ENCODE measurements at places on chromosomes 6 and 20.
A peak's percentile ranks its signal among the peaks of the same experiment; 100 is the strongest.

- DNase-seq = no peak
These were observed 44.6 kb downstream of the GPR63 start for GRCh38 chr6:96792561-96793190.

- peak; percentile 36 for DNase-seq
These were observed 92.6 kb downstream of the RNGTT start for GRCh38 chr6:88870717-88871330.

GRCh38 chr6:56491606-56492328 is 150.9 kb downstream of the DST start:
- no peak for DNase-seq

DNA sequence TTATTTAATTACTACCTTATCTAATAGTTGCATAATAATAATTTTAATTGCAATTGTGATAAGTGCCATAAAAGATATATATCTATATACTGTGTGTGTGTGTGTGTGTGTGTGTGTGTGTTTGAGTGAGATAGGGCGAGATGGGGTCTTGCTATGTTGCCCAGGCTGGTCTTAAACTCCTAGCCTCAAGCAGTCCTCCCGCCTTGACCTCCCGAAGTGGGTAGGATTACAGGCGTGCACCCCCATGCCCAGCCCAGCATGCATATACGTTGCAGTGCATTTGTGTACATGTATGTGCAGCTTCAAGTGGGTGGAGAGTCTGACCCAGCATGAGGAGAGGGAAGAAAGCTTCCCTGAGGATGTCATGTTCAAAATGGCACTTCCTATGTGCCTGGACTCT is 4.6 kb upstream of the RIMS4 start:
- DNase-seq = no peak

GRCh38 chr6:84089552-84089951 is 56.0 kb downstream of the MRAP2 start:
- no peak for DNase-seq

- no peak for DNase-seq
These were observed 62.7 kb upstream of the ELOVL5 start for GRCh38 chr6:53411451-53411850.

- DNase-seq = peak; percentile 23
These were observed 549 bp downstream of the ANKRD6 start for GRCh38 chr6:89433252-89434149.

- DNase-seq = no peak
These were observed 149.8 kb downstream of the GRM4 start for GRCh38 chr6:33996120-33996475.

DNA sequence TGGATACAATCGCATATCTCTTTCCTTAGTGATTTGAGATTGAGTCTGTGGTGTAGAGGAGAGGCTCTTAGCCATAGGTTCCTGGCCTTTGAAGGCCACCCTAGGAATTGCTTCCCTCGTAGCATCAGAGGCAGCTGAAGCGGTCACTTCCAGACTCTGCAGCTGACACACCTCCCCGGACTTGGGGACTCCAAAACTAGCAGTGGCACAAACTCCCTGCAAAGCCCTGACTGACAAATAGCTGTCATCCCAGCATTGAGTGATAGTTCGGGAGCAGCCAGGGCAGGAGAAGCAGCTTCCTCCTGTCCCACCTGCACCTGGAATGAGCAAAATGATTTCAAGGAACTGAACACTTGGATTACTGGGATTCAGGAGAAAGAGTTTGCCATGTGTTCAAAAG is 100.5 kb upstream of the QKI start:
- DNase-seq = no peak

DNA sequence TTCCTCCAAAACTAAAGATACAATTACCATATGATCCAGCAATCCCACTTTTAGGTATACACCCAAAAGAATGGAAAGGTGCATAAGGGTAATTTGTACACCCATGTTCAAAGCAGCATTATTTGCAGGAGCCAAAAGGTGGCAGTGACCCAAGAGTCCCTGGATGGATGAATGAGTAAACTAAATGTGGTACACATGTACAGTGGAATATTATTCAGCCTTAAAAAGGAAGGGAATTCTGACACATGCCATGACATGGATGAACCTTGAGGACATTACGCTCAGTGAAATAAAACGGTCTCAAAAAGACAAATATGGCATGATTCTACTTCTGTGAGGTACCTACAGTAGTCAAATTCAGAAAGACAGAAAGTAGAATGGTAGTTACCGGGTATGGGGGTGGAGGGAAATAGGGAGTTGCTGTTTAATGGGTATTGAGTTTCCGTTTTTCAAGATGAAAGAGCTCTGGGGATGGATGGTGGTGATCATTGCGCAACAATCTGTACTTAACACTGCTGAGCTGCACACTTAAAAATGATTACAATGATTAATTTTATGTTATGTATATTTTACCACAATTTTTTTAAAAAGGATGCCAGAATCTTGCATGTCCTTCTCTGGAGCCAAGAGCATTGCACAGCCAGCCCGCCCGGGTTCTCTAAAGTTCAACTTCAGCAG is 518.9 kb upstream of the JARID2 start:
- DNase-seq = peak; percentile 11

- no peak for DNase-seq
These were observed 503.5 kb downstream of the HACE1 start for GRCh38 chr6:104356197-104356596.

DNA sequence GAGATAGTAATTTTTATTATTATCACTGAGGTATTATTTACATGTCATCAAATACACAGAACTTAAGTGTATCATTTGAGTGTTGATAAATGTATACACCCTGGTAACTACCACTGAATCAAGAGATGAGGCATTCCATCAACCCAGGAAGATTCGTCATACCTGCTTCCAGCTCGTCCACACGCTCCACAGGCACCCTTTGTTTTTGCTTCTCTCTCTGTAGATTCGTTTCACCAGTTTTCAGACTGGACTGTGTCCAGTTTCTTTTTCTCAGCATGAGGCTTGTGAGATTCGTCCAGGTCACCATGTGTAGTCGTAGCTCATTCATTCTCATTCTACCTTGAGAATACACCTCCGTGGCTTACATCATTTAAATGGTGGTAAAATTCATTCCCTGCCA is 64.5 kb downstream of the BFSP1 start:
- no peak for DNase-seq

GRCh38 chr20:2742934-2743559 is 50.5 kb downstream of the EBF4 start:
- peak; percentile 81 for DNase-seq

GRCh38 chr6:49097116-49097515 is 365.9 kb downstream of the MMUT start:
- no peak for DNase-seq

- no peak for DNase-seq
These were observed 294.4 kb upstream of the TBX18 start for GRCh38 chr6:85058806-85059205.

DNA sequence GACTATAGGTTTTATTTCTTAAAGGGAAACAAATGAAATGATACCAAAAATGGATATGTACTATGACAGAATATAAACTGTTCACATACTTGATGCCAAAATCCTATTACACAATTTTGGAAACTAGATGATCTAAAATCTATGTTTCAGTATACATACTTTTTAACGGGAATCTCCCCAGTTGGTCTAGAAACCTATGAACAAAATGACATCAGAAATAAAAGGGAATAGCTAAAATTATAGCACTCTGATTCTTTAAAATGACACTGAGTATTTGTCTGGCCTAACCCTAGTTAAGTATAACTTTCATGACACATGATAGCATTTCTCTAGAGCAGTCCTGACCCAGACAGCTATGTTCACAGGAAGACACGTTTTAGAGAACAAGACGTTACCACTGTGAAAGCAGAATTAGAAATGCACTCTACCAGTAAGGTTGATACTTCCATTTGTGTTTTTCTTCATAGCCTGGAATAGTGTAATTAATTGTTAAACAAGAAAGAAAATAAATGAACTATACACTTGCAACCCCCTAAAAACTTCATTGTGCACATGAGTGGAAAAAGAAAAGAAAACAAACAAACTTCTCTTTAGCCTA is 3.3 kb downstream of the OSER1 start:
- DNase-seq = no peak

GRCh38 chr6:111200350-111201243 is 113.3 kb downstream of the SLC16A10 start:
- DNase-seq = no peak

DNA sequence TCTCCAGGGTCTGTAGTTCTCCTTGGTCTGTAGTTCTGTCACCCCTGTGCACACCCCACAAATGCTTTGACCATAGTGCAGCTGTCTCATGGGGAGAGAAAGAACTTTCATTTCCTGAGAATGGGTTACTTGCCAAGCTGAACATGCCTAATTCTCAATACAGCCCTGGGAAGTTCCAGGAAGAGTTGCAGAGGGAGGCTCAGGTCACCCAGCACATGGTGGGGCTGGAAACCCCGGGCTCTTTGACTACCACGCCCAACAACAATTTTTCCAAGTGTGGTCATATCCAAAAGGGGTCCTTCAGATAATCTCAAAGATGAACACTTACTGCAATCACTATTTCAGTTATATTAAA is 2.2 kb upstream of the PTPRA start:
- DNase-seq = no peak

DNA sequence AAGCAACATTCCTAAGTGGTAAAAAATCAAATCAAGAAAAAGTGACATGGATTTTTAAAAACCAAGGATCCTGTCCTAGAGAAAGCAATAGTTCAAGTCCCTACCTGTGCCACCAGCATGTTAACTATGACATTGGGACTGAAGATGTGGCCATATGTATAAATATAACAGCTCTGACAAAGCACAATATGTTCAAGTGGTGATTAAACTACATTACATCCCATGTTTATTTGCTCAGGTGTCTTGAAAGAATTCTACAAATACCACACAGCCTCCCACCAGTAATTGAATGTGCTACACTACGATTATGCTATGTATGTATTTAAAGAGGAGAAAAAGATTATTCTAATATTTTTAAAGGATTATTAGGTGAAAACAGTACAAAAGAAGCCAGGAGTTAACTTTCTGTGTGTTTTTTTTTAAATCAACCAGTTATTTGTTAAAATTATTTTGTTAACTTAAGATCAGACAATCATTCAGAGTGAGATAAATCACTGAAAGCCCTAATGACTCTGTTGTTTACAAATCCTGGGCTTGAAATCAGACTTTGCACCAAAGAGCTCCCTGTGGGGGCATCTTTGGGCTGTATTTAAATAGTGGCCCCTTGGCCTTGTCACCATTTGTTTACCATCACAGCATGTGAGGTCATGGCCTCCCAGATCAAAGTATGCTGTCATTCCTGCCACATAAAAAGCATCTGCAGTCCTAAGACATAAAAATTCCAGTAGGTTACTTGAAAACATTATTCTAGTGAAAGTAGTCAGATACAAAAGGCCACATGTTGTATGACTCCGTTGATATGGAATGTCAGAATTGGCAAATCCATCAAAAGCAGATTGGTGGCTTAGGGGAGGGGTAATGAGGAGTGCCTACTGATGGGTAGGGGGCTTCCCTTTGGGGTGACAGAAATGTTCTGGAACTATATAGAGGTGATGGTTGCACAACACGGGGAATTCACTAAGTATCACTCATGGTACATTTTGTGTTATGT is 17.1 kb downstream of the TTLL2 start:
- DNase-seq = no peak

DNA sequence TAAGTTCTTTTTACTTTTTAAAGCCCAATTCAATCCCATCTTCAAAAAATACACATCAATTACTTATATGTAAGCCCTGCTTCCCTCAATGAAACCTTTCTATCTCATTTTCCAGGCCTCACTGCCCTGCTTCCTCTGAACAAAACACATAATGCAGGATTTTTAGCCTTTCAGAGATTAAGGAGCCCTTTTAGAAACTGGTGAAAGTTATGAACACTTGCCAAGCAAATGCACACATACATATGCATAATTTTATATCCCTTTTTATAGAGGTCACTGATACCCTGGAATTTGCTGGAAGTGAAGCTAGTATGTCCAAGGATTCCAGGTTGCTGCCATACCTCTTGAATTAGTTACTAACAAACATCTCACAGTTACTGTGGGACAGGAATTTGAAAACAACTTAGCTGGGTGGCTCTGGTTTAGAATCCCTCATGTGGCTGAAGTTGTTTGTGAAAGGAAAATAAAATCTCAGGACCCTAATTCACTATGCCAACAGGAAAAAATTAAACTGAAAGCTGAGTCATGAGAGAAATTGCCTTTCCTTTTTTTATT is 75.8 kb downstream of the UBE3D start:
- no peak for DNase-seq

DNA sequence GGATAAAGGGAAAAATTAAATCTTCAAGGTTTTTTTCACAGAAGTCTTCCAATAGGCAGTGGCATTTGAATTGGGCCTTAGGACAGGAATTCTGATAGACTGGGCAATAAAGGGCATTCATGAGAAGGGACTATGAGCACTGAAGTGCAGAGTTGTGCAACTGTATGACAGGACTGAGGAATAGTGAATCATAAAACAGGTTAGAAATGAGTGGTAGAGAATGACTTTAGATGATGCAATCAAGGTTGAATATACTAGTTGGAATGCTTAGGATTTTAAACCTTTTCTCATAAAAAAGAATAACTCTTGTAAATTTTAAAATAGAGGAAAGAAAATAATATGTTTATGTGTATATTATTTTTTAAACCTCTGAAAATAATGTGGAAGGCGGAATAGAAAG is 944.7 kb downstream of the PHF3 start:
- no peak for DNase-seq

DNA sequence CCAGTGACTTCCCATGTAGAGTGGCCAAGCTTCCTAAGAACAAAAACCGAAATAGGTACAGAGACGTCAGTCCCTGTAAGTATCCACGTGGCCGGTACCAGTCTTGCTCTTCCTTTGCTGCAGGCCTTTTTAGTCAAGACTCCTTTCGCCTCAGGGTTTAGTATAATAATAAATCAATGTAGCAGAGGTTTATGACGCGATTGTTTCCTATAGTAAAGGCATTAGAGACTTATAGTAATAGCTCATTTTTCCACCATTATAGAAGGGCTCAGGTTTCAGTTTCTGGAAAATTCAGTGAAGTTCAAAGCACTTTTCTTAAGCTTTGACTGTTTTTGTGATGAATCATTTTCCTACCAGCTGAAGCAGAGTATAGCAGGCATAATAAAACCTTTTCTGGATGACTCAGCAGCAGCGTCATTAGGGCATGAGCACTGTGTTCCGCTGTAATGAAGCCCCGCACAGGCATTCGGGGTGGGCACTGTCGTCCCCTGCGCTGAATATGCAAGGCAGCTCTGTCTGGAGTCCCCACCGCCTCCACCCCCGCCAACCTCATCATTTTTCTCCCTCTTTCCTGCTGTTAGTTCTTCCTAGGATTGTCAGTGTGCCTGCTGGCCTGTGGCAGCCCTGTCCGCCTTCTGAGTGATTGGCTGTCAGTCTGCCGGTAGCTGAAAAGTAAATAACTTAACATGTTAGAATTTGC is 51.3 kb downstream of the PTPN1 start:
- DNase-seq = peak; percentile 79

Measured in activated CD4-positive, alpha-beta T cell treated with anti-CD3 and anti-CD28 coated beads for 48 hours (primary cell).